ENCODE measurements at places on chromosomes 11 and 22.

DNA sequence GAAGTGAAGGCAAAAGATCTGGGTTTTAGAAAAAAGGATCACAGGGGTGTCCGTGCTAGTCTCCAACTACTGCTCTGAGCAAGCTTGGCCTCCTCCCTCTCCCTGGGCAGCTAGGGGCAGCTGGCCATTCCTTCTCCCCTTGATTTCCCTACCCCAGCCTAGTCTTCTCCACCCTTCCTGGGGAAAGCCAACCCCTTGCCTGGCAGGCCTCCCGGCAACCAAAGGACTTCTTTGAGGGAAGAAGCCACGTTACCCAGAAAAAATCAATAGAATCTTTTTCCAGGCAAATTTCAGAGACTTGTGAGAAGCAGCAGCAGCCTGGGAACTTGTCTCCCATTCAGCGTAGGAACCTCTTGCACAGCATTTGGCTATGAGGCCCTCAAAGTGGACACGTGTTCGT is 91.5 kb downstream of the MIAT start:
- DNase-seq = no peak

DNA sequence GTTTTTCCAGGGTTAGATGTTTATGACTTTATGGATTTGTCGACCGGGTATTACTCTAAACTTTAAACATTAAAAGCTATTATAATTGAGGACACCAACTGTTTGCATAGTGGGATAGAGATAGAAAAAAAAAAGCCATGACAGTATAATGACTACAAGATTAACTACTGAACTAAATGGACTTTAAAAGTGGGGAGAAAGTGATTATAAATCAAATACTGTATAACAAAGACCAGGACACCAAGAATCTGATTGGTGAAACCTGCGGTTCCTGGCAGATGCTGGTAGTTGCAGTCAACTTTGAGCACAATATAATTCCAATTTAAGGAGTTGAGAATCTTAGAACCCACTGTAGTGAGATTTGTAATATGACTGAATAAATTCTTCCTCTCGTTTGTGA is 2.5 kb downstream of the CRKL start:
- no peak for DNase-seq

DNA sequence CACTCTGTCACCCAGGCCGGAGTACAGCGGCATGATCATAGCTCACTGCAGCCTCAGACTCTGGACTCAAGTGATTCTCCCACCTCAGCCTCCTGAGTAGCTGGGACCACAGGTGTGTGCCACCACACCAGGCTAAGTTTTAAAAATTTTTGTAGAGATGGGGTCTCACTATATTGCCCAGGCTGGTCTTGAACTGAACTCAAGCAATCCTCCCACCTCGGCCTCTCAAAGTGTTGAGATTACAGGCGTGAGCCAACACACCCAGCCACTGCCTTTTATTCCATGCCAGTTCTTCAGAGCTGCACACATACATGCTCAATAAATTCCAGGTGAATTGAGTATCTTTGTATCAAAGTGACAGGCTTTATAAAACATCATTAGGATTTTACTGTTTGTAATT is 2.4 kb upstream of the COPB1 start:
- DNase-seq = no peak

DNA sequence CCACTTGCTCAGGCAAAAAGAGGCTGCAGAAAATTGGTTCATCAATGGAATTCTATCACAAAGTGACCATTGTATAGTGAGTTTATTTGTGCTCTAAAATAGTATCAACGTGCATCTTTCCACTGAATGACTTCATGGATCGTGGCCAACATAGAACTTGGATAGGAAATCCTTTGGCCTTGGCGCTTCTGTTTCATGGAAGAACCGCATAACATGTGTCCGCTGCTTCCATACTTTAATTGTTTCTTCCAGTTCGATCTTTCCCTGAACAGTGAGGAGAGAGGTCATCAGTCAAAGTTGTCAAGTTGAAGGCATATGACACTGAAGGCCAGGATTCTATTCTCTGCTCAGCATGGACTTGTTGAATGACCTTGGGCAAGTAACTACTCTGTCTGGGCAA is 4.5 kb downstream of the NDUFA6 start:
- DNase-seq = no peak

- no peak for DNase-seq
Measured at GRCh38 chr11:66889960-66890359, 33.1 kb downstream of the LRFN4 start.

DNA sequence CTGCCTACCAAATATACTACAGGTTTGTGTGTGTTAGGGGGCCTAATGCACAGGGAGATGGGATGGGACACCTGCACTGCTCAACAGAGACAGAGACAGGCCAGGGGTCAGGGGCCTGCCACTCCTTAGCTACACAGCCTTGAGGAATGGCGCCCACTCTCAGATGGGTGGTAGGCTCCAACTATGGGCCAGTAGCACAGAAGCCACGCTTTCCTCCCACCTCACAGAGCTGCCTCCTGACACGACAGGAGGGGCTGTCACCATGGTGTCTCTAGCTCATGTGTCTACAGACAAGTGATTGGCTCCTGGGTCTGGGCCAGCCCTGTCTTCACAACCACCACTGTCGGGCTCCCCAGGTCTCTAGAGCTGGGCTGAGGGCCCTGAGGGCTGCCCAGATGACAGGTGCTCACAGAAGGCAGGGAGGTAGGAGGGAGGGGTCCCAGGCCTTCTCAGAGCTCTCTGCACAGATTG is 81.8 kb downstream of the DGCR2 start:
- DNase-seq = no peak

- no peak for DNase-seq
Measured at GRCh38 chr22:50092342-50092741, 2.5 kb downstream of the MOV10L1 start.

GRCh38 chr11:40286137-40286536 is 1173.3 kb downstream of the LRRC4C start:
- no peak for DNase-seq

- no peak for DNase-seq
Measured at GRCh38 chr11:63564056-63564774, 1.0 kb upstream of the PLAAT2 start.

DNA sequence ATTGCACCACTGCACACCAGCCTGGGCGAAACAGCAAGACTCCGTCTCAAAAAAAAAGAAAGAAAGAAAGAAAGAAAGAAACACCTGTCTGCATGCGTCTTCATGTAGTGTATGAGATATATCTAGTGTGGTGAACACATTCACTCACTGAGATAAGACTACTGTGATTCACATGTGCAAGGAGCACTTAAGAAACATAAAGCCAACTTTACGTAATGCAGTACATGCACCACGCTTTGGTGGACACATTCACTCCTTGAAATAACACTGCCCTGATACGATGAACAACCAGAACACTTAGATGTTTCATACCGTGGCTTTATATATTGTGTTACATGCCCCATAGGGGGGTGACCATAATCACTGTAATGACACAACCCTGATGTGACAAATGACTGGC is 96.0 kb downstream of the MICAL3 start:
- no peak for DNase-seq

DNA sequence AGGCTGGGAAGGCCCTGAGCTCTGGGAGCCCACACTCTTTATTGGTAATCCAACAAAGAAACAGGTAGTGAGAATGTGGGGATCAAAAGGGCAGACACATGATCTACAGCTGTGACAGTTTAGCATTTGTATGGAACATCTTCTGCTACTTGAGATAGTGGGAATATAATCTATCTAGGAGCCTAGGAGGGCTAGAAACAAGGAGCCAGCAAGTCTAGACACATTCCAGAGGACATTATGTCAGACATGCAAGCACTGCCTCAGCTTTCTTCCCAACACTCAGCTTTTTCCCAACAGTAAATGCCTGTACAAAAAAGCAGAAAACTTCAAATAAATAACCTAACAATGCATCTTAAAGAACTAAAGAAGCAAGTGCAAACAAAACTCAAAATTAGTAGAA is 1150.6 kb upstream of the RAG2 start:
- DNase-seq = no peak

DNA sequence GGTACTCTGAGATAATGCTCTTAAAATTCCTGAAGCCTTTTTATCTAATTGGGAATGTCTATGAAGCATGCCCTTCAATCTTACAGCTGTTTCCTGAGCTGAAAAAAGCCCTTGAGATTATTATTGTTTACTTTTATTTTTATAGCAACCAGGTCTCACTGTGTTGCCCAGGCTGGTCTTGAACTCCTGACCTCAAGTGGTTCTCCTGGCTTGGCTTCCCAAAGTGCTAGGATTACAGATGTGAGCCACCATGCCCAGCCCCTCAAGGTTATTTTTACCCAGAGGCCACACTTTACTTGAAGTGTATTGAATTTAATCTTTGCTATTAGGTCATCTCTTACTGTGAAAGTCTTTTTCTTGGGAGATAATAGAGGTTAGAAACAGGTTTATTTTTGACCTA is 7.0 kb upstream of the SWAP70 start:
- DNase-seq = no peak

DNA sequence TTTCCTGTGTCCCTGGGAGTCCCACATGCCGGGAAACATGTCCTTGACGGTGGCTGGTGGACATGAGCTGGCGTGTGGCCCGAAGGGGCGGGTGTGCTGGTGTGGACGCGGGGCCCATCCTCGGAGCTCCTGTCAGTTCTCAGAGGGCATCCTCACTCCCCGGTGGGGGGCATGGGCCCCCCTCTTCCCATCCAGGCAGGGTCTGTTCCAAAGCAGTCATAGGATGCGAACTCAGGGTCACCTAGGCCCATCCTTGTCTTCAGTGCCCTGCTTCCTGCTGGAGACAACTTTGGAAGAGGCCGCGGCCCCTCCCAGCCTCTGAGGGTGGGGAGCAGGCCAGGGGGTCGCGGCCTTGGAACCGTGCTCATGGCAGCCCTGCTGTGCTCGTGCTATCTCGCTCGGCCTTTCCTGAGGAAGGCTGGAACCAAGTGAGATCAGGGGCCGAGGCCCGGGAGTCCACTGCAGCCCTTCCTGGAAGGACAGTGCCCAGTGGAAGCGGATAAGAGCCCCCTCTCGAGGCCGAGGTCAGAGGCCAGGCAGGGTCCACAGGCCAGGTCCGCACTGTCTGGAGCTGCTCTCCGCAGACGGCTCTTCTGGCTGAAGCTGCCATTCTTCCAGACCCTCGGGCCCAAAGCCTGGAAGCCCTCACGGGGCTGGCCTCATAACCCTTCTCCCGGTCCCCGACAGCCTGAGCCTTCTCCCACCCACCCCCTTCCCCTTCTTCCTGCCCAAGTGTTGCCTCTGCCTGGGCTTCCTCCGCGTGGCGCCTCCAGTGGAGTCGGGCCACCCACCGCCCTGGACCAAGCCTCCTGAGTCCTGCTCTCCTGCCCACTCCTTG is 8.7 kb downstream of the GRK2 start:
- DNase-seq = no peak

DNA sequence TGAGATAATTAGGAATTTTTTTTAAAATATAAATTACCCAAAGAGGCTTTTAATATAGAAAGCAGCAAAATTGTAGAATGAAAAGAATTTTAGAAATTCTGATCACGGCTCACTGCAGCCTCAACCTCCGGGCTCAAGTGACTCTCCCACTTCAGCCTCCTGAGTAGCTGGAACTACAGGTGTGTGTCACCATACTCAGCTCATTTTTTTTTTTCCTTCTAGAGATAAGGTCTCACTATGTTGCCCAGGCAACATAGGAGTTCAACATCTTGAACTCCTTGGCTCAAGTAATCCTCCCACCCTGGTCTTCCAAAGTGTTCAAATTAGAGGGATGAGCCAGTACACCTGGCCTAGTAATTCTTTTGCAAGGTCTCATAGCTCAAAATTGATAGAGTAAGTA is 76.7 kb downstream of the ATG16L2 start:
- no peak for DNase-seq

DNA sequence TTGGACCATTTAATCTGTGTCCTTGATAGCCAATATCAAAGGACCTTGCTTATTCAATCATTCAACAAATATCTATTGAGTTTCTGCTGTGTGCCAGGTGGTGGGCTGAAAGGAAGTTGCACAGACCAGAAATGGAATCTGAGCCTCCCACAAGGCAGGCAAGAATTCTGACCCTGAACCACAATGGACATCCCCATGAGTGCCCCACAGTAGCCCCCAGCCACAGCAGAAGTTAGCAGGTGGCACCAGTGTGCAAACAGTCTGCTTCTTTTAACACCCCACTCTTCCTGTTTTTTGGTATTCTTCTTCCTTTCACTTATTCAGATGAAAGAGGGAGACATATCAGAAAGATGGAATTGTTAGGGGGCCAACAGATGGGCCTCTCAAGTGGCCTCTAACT is 12.2 kb upstream of the SERPING1 start:
- no peak for DNase-seq

- no peak for DNase-seq
Measured at GRCh38 chr11:4851033-4851432, 2.0 kb upstream of the OR51S1 start.

DNA sequence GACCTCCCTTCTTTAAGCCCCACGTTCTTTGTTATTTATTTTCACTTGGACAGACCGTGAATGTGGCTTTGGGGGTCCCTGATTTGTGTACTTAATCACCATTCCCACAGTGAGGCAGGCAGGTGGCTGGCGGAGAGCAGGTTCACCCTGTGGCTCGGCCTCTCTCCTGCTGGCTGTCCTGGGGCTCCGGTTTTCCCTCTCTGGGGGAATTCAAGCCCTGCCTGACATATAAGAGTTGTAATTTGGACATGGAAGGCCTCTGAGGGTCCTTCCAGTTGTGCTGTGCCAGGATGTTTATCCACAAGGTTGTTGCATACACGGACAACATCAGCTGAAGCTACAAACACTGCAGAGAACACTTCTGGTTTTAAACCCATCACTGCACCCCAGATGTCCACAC is 824.5 kb downstream of the TBC1D22A start:
- DNase-seq = no peak

- DNase-seq = no peak
Measured at GRCh38 chr11:63573881-63574855, 11.0 kb upstream of the PLAAT2 start.

Measured in activated CD8-positive, alpha-beta memory T cell treated with anti-CD3 and anti-CD28 coated beads for 1 hour (primary cell).